NCI-H1694 treated with DMSO at 0.1 percent for 48 hours (cell line): ENCODE measurements at places on chromosomes 6 and 20.
A peak's percentile ranks its signal among the peaks of the same experiment; 100 is the strongest.

- DNase-seq: no peak
Observed at GRCh38 chr6:87618531-87618930, 28.6 kb downstream of the ORC3 start.

DNA sequence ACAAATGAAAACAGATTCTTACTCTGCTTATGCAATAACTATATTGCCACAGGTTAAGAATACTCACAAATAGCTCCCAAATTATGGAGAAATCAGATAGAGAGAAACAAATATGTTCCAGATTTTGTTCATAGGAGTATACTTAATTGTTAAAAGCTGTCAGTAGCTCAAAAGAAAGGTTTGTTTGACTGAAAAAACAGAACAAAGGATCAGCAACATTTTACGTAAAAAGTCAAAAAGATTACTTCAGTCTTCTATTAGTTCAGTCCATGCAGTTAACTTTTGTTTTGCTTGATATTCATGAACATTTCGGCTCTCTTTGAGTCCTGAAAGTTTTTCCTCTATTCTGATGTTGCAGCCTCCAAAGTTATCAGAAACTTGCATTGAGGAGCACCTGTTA is 13.4 kb upstream of the NANP start:
- DNase-seq: no peak

DNA sequence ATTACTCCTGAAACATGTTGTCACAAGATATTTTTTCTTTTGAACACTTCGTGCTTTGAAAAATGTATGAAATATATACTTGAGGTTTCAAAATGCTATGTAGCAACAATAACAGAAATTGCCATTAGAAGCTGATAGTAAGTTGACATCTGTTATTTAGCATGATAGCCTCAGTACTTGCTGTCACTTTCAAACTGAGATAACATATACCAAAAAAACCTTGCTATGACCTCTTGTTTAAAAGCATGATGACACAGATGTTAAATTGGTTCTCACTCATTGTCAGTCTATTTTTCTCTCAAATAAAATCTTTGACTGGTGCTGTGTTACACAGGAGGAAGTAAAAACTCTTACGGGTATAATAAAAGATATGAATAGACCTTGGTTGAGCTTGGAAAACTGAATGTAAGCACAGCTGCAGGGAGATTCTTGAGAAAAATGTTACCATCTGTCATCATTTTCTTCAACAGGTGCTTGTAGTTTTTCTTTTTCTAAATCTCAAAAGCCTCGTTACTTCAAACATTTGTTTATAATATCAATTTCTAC is 18.6 kb downstream of the MOXD1 start:
- DNase-seq: no peak

DNA sequence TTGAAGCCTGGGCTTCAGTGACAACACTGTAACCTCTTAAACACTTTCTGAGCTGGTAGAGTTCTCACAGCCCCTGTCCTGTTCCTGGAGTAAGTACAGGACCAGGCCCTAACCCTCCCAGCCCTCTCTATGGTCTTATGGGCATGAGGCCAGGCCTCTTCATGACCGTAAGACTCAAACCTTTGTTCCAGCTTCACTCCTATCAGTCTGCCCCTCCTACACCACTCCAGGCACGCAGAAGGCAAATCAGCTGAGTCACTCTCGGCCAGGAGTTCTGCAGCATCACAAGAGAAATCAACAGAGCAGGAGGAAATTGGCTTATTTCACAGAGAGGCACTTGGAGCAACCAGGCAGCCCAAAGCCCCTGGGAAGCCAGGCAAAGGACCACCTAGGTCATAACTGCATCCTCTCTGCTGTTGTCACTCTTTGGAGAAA is 25.3 kb upstream of the CHD6 start:
- DNase-seq: no peak

GRCh38 chr6:140036196-140036595 is 661.7 kb upstream of the CITED2 start:
- DNase-seq: no peak

DNA sequence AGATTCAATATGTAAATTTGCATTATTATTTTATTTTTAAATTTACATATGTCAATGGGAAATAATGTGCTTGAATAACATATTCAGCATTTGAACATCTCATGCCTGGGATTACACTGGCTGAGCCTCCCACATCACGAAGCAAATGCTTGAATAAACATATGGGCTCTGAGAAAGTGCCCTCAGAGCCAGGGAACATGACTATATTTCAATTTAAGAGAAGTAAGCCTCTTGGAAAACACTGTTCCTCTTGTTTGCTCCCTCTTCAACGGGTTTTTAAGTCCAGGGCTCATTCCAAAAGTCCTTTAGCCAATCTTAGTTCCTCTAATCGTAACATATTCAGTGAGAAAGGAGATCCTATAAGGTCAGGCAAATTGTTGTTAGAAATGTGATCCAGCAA is 122.0 kb downstream of the GMPR start:
- DNase-seq: no peak

- peak; percentile 23 for DNase-seq
Observed at GRCh38 chr6:137013738-137014602, 30.8 kb downstream of the IL20RA start.

DNA sequence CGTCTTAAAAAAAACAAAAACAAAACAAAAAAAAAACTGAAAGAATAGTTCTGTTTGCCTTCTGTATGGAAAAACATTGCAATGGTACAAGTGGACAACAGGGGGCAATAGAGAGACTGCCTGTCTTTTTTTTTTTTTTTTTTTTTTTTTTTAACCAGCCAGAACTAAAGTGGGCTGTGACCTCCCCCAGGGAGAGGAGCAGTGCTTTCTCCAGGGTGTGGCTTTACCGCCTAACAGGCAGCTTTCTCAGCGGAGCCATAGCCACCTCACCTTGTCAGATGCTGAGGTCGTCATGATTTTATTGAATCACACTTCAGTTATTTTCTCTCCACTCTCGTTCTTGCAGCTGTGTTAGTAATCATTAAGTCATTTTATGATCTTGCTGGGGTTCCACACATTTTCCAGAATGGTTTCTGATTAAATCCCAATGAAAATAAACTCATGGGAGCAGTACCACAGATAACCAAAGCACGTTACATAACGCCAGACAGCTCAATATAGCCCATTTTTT is 78.4 kb downstream of the GMPR start:
- peak; percentile 55 for DNase-seq

GRCh38 chr6:152012227-152012626 is 204.7 kb downstream of the ESR1 start:
- no peak for DNase-seq

GRCh38 chr6:84772428-84773132 is 8.2 kb upstream of the TBX18 start:
- DNase-seq: no peak

DNA sequence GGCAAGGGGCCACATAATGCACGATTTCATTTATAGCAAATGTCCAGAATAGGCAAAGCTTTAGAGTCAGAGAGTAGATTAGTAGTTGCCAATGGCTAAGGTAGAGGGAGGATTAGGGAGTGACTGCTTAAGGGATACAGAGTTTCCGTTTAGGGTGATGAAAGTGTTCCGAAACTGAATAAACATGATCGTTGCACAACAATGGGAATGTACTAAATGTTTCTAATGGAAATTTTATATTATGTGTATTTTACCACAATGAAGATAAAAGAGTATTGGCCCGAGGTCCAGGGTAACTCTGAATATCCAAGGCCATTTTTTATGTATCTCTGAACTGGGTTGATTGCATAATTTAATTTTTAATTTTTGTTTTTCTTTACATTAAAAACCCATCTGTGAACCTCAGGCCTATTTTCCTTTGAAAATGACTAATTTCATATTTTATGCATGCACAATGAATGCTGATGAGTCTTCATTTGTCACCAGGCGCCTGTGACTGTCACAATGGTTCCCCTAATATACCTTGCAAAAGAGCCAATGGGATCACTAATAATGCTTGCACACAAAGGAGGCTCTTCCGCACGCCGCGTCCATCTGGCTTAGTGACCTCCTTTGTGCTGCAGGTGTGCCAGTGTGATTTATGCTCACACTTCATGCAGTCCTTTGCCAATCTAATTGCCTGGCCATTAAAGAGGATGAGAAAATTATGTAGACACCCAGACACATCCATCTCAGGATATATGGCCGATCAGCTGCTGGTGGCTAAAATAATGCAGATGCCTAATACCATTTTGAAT is 612.5 kb downstream of the CDH26 start:
- no peak for DNase-seq

DNA sequence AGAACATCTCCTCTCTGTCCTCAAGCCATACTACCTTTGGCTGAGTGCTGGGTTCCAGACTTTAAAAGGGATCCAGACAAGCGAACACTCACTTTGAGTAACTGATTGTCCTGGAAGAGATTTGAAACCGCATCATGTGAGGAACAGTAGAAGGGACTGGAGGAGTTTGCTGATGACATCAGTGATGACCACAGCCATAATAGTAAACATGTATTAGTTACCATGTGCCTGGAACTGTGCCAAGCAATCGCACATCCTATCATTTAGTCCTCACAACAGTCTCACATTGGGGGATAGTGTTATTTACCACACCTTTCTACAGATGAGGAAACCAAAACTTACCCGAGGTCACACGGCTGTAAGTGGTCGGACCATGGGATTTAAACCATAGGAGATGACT is 39.8 kb downstream of the ARMC2 start:
- no peak for DNase-seq

DNA sequence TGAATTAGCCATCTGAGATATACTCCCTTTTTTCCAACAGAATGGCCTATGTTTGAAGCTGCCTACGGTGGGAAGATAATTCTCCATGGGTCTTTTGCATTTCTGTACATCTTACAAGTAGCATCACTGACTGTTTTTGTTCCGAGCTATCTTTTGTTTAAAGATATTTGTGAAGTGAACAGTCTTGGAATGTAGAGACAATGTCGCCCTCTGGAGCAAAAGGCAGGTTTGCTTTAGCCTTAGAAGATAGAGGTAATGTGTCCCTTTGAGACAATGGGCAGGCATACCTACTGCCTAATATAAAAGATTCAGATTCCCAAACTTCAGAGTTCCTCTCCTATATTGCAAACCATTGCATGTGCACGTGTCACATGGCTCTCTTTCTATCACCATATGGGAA is 347.8 kb upstream of the CNR1 start:
- DNase-seq: no peak

DNA sequence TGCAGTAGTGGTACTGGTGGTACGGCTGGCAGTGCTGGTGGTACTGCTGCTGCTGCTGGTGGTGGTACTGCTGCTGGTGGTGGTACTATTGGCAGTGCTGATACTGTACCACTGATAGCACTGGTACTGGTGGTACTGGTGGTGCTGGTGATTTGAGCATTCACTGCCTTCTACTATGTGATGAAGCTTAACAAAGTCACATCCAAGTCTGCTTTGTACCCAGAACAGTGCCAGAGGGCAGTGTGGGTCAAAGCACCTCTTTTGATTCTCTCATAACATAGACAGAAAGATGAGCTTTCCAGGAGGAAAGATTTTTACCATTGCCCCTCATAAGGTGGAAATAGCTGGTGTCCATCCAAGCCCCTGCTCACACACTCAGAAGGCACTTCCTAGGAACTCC is 48.7 kb downstream of the ANKRD6 start:
- no peak for DNase-seq

DNA sequence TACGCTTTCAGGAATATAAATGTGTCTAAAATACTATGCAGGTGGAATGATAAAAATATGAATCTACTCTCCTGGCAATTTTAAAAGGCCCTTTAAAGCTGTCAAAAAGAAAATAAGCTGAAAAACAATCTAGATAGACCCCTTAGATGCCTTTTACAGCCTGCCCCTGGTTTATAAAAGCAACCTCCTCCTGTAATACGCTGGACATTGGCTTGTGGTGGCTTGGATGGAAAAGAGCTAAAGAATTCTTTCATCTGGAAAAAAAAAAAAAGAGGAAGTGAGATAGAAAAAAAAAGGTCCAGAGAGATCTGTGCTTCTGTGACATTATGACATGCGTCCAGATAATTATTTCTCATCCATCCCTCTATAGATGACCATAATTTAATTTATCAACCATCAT is 115.9 kb upstream of the NRSN1 start:
- no peak for DNase-seq

- no peak for DNase-seq
Observed at GRCh38 chr20:46638134-46638897, 12.9 kb downstream of the SLC13A3 start.

GRCh38 chr6:15555101-15556038 is 107.5 kb downstream of the DTNBP1 start:
- DNase-seq: no peak

- DNase-seq: no peak
Observed at GRCh38 chr6:53603386-53604116, 58.6 kb upstream of the GCLC start.

DNA sequence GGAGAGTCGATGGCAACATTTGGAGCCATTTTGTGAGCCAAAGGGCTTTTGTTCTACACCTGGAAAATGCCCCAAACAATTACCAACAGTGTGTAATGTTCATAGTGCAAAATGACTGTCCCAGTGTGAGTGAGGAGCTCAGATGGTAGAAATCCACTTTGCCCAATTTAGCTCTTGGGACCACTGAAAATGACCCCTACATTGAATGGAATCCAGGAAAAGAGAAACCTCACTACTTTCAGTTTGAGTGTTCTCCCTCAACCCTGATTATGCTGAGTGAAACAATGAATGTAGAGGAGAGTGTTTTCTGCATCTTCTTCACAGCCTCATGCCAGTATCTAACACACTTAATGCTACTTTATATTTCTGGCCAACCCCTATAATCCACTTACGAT is 84.9 kb upstream of the NRN1 start:
- no peak for DNase-seq
